Stimulated activated CD8-positive, alpha-beta memory T cell treated with anti-CD3 and anti-CD28 coated beads, Interleukin-4, amount 100 ng/mL, for 4 hours (primary cell): ENCODE measurements at places on chromosomes 11 and 22.

DNA sequence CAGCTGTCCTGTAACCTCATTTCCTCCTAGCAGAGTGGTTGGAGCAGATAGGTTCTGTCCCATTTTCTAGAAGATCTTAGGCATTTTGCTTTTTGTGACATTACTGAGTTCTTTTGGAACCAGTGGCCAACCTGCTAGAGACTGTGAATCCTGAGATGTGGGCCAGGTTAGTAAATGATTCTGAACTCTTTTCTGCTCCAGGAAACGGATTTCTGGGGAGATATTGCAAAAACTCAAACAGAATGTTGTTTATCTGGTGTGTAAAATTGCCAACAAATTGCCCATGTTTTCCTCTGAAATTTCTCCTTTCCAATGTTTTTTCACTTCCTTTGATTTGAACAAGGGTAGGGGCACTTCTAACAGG, 32.7 kb downstream of the SLC6A5 start:
- no peak for DNase-seq

DNA sequence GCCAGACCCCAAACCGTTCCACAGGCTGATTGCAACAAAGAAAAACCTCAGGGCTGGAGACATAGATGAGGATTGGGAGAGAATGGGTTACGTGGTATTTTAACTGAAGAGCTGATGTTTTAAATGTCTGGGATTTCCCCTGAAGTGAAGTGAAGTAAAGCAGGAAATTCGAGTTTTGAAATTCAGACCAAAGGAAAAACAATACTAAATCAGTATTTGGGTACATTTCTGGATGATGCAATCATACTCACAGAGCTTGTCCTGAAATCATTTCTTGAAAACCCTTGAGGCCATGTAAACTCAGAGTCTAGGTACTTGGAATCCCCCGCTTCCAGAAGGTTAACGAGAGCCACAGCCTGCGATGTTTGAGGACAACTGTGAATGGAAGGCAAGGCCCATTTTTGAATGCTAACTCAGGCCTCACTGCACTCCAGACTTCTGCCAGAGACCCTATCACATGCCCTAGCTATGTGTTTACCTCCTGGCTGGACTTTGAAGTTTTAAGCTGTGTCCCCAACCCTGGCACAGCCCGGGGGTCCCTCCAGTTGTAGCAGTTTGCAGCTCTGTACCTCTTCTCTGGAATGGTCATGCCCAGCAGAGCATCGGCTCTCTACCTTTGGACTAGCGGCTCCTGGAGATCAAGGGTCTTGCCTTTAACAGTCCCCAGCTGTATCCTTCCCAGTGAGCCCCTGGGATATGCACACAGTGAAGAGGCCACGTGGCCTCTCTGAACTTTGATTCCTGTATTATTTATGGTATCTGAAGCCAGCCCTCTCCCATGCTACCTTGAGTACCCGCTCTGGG, 5.4 kb upstream of the FTH1 start:
- no peak for DNase-seq

DNA sequence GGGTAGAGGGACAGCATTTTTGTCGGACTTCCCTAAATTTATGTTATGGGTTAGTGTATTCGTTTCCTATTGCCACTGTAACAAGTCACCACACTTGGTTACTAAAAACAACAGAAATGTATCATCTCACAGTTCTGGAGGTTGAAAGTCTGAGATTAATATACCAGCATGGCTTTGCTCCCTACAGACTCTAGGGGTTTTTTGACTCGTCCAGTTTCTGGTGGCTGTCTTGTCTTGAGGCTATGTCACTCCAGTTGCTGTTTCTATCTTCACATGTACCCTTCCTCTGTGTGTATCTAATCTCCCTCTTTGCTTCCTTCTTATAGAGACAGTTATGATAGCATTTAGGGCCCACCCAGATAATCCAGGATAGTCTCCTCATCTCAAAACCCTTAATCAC, 9.1 kb upstream of the CCDC179 start:
- no peak for DNase-seq

- no peak for DNase-seq
Observed at GRCh38 chr11:70503468-70504221, 105.3 kb downstream of the CTTN start.

DNA sequence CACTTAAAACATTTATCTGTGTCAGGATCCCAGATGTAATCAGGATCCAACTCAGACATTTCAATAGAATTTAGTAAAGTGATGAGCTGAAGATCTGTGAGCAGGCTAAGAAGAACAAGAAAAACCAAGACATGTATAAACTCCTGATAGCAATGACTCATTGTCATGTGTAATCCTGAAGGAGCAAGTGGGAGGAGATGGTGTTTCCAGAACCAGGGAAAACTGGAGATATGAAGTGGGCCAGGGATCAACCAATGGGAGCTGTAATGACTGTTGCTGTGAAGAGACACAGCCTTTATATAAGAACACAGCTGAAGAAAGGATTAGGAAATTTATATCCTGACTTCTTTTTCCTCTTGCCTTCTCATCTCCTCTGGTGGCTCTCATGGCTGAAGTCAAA, 682.5 kb upstream of the ARHGAP42 start:
- DNase-seq: no peak

DNA sequence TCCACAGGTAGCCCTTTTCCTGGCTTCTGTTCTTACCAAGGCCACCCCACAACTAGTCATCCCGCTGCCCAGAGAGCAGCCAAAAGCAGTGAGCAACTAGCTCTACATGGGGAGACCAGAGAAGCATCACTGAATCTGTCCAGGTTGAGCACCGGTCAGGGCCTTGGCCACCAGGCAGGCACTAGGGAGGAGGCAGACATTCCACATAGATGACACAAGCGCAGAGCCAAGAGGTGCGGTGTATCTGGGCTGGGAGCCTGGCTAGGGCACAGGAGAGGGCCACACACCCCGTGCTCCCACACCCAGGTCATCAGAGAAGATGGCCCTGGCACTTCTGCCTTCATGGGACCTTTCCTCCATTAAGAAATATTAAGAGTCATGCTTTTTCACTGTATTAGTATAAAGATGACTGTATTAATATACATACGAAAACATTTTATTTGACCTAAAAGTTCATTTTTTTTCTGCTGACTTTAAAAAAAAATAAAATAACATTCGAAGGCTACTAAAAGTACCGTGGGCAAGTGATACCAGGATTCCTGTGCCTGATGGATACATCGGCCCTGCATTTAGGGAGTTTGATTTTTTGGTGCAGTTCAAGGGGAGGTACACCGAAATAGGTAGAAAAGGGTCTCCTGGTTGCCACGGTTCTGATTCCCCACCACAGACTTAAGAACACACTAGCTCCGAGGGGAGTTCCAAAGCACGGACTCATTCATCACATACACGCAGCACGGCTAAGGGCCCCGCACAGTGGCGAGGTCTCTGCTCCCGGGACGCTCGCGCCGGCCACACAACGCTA, 1.2 kb downstream of the DGCR2 start:
- DNase-seq: no peak

DNA sequence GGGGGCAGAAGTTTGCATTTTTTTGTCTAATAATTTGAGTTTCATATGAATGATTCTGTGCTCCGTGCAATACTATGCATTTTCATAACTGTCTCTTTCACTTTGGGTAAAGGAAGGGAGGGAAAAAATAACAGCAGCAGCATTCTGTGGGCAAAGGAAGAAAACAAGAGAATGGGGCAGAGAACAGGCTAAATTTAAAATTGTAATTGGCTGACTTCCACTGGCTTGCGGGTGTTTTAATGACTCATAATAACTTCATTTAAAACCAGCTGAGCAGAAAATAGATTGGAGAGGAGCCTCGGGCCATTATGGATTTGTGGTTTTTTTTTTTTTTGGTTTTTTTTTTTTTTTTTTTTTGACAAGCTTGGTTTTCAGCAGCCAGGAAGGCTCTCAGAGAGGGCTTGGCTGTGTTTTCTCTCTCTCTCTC, 107.4 kb downstream of the ZBTB16 start:
- DNase-seq: no peak

- no peak for DNase-seq
Observed at GRCh38 chr11:83671289-83671688, 385.1 kb upstream of the CCDC90B start.

DNA sequence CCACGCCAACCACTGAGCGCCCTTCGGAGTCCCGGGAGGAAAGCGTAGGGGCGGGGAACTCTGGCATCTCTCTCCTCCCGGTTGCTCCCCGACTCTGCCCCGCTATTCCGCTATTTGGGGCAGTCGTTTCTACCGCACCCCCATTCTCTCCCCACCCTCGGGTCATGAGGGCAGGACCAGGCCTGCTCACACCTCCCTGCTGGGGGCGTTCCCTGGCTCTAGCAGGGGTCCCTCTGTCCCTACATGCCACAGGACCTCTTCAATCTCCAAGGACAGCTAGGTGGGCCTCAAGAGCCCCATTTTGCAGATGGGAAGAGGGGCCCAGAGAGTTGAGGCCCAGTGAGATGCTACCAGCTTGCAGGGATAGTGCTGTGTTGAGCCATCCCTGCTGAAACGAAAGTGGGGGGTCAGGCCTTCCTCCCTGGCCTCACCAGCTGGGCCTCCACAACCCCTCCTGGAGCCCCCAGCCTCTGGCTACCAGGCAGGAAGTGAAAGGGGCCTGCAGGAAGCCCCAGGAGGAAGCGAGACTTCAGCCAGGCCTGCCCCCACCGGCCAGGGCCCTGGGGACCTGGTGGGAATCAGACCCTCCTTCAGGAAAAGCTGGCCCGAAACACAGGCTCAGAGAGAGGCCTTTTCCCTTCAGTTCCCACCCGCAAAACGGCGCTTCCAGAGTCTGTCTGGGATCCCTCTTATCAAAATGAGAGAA, 5.5 kb upstream of the SHISA8 start:
- DNase-seq: no peak

- no peak for DNase-seq
Observed at GRCh38 chr11:76714493-76714892, 43.9 kb upstream of the LRRC32 start.

DNA sequence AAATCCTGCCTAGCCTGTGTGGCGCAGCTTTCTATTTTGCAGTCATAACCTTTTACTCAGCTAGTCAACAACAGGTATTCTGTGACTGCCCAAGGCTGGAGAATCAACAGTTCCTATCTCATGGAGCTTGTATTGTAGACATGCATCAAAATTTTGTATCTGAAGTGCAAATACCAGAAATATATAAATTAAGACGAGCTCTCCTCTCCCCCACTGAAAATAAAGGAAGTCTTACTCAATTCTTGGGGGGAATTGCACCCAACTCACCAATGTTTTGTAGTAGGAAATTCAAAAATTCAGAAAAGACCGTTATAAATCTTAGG, 153.4 kb downstream of the NCAM1 start:
- DNase-seq: no peak

- DNase-seq: no peak
Observed at GRCh38 chr11:113296447-113297205, 17.8 kb upstream of the TTC12 start.

DNA sequence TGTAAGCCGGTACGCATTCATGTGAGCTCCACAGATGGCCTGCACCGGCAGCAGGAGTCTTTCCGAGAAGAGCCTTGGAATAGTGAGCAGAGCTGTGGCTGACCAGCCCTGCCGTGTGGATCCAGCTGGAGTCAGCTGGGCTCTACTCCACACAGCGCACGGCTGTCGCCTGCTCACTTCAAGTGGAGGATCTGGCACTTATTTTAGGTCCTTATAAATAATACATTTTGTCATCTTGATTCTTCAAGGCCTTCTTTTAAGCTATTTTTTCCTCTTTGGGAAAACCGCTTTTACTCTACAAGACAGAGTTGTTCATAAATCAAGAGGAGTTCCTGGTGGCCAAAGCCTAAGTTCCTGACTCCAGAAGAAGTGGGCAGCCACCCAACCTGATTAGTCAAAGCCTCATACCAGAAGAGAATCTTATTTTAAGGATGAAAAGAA, 93.8 kb downstream of the KCNC1 start:
- no peak for DNase-seq

DNA sequence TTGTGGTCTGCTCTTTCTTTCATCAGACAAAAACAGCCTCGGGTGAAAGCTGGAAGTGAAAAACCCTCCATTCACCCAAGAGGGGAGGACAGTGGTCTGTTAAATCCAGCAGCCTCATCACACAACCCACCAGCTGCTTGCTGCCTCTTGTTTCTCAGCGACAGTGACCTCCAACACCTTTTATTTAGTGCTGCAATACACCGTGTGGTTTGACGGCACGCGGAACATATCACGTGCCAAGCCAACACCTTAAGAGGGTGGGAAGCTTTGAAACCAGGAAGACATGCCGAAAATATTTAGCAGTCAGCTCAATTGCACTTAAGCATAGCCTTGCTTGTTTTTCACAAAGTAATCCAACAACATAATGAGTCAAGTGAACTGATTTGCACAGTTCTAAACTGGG, 39.8 kb upstream of the POGLUT3 start:
- peak; percentile 4 for DNase-seq

GRCh38 chr11:28017816-28018215, 90.1 kb downstream of the KIF18A start:
- DNase-seq: no peak

- no peak for DNase-seq
Observed at GRCh38 chr11:2477936-2478335, 33.1 kb downstream of the KCNQ1 start.

- DNase-seq: no peak
Observed at GRCh38 chr11:9563196-9563730, 10.2 kb upstream of the WEE1 start.

GRCh38 chr22:20420157-20420842, 17.3 kb downstream of the SCARF2 start:
- DNase-seq: no peak

DNA sequence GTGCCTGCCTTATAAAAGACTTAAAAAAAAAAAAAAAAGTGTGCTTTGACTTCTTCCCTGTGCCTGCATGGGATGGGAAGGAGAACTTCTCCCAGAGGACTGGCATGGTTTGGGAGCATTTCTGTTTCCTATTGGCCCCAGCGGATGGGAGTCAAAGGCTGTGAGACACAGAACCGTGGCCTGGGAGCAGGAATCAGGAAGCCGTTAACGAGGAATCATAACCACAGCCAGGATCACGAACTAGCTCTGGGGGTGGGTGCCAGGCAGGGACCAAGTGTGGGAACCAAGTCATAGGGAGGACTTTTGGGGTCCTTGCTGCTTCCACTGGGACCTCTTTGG, 526 bp downstream of the C1QTNF6 start:
- no peak for DNase-seq

DNA sequence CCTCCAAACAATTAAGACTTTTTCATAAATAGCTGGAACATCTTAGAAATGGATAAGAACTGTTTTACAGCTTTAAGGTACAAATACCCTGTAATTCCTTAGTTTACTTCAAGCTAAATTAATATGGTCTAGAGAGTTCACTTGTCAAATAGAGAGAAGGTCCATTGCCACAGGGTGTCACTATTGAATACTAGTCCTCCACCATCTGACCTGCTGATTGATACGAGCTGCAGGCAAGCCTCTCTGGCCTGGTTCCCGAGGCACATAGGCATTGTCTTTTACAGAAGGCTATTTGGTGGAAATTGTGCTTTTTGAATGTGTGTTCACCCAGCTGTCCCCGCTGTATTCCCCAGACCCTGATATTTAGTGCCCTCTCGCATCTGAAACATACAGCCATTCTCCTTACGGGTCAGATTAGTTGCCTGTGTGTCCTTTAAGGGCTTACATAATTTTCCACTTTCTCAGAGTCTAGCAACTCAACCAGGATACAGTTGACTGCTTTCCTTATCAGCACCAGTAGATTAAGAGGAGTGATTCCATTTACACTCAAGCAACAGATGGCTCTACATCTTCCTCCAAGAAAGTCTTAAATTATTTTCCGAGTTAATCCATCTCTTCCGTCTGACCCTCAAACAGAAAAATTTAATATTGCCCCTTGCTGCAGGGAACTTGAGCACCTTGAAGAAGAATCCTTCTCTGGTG, 788.8 kb upstream of the FAT3 start:
- DNase-seq: no peak
